ENCODE measurements at places on chromosomes 3 and 15.

DNA sequence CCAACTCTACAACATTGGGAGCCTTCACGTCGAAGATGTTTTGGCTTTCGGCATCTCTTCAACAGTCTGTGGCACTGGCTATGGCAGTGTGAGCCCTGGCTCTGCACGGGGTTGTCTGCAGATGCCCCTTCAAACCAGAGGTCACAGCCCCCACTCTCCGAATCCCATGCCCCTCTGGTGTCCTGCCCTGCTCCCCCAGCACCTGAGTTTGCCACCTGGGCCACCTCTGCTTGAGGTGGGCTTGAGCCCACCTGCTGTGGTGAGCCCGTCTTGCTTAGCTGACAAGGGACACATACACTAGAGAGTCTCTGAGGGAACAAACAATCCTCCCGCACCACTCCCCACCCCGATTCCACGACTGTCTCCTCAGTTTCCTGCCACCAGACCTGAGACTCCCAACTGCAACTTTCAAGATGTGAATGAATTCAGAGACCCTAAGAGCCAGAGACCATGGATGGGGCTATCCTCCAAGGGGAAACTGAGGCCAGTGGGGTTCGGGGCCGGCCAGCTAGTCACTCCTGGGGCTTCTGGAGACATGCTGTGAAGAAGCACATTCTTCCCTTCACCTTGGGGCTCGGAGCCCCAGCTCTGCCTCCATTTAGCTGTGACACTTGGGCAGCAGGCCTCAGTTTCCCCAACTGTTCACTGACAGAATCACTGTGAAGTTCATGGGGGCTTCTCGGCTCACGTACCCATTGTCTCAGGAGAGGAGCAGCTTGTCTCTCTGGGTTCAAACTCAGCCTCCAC, 44.6 kb downstream of the TPRA1 start:
- DNase-seq: no peak
- no peak overlapping the region for H3K4me3 ChIP-seq
- H3K36me3 ChIP-seq: no peaks in the 10 kb centered on the region
- no peaks in the 10 kb centered on the region for H3K27me3 ChIP-seq
- H3K4me1 ChIP-seq: peaks cover 2% of the 10 kb centered on the region
- no peak overlapping the region for H3K27ac ChIP-seq

DNA sequence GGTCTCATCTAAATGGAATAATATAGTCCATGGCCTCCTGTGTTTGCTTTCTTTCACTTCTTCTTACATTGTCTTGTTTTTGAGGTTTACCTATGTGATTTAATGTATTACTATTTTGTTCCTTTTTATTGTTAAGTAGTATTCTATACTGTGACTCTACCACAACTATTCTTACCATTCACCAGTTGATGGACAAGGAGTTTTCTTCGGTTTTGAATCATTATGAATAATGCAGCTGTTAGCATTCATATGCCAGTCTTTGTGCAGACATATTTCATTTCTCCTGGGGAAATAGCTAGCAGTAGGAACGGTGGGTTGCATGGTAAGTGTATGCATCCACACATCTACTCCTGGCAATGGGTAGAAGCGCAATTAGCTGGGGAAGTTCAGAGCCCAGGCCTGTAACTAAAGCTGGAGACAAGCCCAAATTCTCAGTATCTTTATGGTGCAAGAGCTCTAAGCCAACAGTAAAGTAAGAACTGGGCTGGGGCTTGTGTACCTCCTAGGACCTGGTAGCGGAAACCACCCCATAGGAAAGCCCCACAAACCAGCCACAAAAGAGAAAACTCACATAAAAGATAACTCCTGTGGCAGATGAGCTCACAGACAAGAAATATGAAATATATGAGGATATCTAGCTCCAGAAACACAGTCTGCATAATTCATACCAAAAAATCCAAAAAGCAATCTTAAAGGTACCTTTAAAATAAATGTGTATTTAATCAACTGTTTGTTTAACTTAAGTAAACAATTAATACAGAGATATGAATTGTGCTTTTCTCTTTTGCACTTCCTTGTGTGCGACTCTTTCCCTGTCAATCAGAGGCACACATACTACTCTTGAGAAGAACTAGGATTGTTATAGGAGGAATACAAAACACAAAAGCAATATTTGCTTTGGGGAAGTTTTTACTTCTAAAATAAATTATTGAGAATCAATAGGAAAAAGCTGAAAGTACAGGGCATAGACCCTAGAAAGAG, 2.7 kb upstream of the CSTA start:
- peak; percentile 6 for DNase-seq
- H3K36me3 ChIP-seq: no peaks in the 10 kb centered on the region
- H3K4me3 ChIP-seq: no peak overlapping the region
- H3K27me3 ChIP-seq: no peaks in the 10 kb centered on the region
- no peak overlapping the region for H3K27ac ChIP-seq

DNA sequence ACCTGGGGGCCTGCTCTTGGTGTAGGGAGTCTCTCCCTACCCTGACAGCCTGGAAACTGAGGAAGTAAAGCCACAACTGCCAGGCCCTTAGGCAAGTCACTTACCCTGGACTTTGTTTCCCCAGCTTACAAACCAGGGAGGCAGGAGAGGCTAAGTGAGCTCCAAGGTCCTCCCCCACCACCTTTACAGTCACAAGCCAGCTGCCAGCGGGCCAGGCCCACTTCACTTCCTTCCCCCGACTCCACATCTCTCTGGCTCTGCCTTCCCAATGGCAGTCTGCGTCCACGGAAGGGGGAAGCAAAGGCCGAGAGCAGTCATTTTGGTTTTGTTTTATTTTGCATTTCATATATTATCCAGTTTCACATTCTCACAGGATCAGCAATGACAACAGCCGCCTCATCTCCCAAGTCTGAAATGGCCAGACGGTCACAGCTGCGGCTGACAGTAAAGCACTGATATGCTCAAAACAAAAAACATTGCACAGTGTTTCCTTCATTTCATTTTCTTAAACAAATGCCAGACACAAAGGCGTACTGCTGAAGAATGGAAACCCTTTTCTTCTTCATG, 35.7 kb downstream of the RBPMS2 start:
- H3K27ac ChIP-seq: no peak overlapping the region
- H3K27me3 ChIP-seq: no peaks in the 10 kb centered on the region
- H3K36me3 ChIP-seq: no peaks in the 10 kb centered on the region

DNA sequence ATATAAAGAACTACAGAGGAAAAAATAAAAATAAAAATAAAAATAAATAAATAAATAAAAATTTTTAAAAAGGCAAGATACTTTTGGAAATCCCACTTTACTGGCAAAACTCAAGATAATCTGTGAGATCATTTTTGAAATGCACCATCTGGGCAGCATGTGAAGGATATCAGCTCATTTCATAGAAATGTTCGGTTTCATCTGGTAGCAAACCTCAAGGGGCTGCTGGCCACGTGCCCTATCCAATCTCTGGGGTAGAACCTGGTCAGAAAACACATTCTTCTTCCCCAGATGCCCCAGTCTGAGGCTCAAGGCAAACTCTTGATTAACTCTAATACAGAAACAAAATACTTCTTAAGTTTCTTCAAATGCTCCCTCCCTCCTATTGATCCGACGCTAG, 166.0 kb downstream of the FMN1 start:
- H3K4me1 ChIP-seq: no peaks in the 10 kb centered on the region
- no peak for DNase-seq
- H3K4me3 ChIP-seq: no peak overlapping the region
- H3K36me3 ChIP-seq: no peaks in the 10 kb centered on the region
- no peaks in the 10 kb centered on the region for H3K27me3 ChIP-seq
- no peak overlapping the region for H3K27ac ChIP-seq

DNA sequence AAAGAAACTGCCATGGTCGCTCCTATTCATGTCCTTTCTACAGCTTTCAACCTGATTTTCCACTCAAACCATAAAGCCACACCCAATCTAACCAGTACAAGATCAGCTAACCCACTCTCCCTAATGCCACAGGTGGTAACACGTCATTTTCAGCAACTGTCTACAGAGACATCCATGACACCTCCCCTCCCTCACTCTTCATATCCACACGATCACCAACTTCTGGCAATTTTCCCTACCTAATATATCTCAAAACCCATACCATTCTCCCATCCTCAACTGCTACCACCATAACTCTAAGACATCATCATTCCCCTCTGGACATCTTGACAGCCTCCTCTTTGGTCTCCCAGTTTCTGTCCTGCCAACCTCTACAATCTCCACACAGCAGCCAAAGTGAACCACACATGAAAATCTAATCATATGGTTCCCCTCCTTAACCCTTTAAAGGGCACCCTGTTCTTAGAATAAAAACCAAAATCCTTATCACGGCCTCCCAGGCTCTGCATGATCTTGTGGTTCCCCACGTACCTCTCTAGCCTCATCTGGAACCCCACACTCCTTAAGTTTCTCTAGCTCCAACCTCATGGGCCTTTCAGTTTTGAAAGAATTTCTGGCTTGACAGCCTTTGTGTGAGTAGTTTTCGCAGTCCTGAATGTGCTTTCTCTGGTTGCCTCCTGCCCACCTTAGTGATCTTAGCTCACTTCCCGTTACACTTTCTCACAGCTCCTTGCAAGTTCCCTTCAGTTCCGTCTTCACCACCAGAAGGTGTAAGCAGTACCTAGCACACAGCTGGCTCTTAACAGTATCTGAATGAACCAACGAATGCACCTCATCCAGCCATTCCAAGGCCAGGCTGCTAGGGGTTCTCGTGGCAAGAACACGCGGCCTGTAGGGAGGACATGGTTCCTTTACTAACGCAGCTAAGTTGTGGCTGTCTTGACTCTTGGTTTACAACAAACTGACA, 33.4 kb downstream of the SPINK8 start:
- DNase-seq: peak; percentile 6
- H3K4me1 ChIP-seq: peaks cover 20% of the 10 kb centered on the region
- H3K27me3 ChIP-seq: no peaks in the 10 kb centered on the region

DNA sequence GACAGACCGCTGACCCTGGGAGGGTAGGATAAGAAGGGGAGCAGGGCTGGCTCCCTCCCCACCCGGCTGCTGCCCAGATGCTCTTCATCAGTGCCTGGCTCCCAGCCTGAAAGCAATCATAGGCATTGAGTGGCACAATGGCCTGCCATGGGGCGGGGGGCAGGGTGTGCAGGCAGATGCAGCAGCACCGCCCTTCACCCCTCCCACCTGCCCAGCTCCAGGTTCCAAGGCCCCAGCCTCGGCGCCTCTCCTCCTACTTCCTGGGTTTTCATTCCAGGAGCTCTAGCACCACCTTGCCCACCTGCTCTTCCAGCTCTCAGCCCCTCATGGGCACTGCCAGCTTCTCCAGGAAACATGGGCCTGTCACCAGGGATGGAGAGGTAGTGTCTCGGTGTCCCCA, 101.7 kb downstream of the MEGF11 start:
- no peaks in the 10 kb centered on the region for H3K27me3 ChIP-seq
- no peak overlapping the region for H3K4me3 ChIP-seq
- H3K36me3 ChIP-seq: no peaks in the 10 kb centered on the region
- H3K27ac ChIP-seq: no peak overlapping the region
- DNase-seq: no peak
- H3K4me1 ChIP-seq: no peaks in the 10 kb centered on the region

DNA sequence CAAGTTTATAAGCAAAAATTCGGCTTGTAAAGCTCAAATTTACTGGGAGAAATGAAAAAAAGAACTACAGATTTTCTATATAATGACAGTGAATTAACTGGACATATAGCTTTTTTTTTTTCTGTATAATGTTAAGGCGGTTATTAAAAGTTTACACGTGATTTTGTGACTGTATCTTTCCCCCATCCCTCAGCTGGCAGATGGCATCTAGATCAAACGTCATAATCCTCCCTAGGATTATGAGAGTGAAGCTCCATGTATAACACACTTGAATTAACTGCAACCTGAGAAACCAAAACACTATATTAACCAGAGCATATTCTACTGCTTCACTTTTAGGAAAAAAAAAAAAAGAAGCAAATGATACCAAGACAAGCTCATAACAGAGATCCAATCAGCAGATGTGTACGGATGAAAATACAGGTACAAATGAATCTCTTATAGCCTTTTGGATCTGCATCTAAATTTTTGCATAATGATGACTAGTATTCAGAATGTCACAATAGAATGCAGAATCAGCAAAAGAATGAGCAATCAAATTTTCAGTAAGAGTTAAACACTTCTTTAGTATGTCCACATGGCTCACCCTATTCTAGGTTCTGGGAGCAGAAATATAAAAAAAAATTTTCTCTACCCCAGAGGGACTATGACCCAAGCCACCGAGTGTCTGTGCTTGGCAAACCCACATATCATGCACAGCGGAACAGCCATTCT, 12.4 kb downstream of the MOBP start:
- H3K4me3 ChIP-seq: no peak overlapping the region
- H3K27me3 ChIP-seq: no peaks in the 10 kb centered on the region
- H3K4me1 ChIP-seq: no peaks in the 10 kb centered on the region
- no peaks in the 10 kb centered on the region for H3K36me3 ChIP-seq
- no peak overlapping the region for H3K27ac ChIP-seq

GRCh38 chr15:91975241-91975978, 121.9 kb downstream of the SLCO3A1 start:
- no peaks in the 10 kb centered on the region for H3K4me1 ChIP-seq
- no peak overlapping the region for H3K27ac ChIP-seq
- no peak for DNase-seq
- H3K27me3 ChIP-seq: no peaks in the 10 kb centered on the region

GRCh38 chr3:105771392-105771791, 97.4 kb downstream of the CBLB start:
- no peaks in the 10 kb centered on the region for H3K36me3 ChIP-seq
- H3K4me3 ChIP-seq: no peak overlapping the region
- no peak overlapping the region for H3K27ac ChIP-seq

DNA sequence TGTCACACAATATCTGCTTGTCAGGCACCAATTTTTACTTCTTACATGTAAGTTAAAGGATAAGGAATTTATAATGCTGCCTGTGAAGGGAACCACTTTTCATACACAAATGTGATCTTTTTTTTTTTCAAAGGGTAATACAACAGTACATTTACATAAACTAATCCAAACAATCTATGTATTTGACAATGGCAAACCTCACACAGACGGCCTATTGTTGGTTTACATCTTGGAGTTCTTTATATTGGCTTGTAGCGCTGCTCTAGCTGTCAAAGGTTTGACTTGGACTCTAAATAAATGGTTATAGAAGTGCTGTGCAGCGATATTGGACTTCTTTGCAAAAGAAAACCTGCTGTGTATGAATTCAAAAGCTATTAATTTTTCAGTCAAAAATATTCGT, 598.0 kb downstream of the FOXP1 start:
- H3K27me3 ChIP-seq: no peaks in the 10 kb centered on the region
- DNase-seq: no peak
- H3K4me1 ChIP-seq: peaks cover 59% of the 10 kb centered on the region
- no peak overlapping the region for H3K4me3 ChIP-seq

DNA sequence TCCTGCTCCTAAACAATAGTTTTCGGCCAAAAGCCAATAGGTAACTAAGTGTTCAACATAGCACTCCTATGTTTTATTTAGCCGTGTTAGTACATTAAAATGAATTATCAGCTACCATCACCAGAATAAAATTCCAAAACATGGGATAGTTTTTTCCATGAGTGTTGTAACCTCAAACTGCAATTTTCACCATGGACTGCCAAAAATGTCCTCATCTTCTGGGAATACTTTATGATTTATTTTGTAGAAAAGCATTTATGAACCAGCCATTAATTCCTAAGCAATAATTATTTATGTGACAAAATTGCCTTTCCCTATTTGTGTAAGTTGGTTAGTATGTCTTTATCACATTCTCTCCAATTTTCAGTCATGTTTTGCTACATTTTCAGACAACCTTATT, 438.1 kb downstream of the NAALADL2 start:
- H3K36me3 ChIP-seq: no peaks in the 10 kb centered on the region
- no peak overlapping the region for H3K27ac ChIP-seq
